CD4-positive, CD25-positive, alpha-beta regulatory T cell (primary cell): ENCODE measurements at places on chromosomes 6 and 20. TPM values are rescaled to one million over a fixed set of nuclear protein-coding genes. Genes with fewer than 3 reads are reported as not detected.
A peak's percentile ranks its signal among the peaks of the same experiment; 100 is the strongest.

DNA sequence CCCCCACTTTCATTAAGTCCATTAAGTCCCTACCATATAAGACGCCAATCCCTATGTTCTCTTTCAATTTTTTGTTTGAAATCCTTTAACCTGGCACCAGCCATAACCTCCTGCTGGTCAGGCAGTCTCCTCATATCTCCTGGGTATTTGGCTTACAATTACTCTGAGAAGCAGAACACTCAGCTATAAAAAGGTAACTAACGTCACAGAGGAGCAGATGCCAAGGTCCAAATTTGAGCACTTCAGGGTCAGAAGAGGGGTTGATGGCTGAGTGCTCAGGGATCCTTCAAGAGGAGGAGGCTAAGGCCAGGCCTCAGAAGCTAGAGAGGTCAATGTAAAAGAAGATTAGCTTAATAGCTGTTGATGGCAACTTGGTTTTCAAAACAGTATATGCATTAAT is 22.3 kb upstream of the RCAN2 start:
- no peaks in the 10 kb centered on the region for H3K36me3 ChIP-seq
- no peaks in the 10 kb centered on the region for H3K4me1 ChIP-seq
- DNase-seq: no peak

DNA sequence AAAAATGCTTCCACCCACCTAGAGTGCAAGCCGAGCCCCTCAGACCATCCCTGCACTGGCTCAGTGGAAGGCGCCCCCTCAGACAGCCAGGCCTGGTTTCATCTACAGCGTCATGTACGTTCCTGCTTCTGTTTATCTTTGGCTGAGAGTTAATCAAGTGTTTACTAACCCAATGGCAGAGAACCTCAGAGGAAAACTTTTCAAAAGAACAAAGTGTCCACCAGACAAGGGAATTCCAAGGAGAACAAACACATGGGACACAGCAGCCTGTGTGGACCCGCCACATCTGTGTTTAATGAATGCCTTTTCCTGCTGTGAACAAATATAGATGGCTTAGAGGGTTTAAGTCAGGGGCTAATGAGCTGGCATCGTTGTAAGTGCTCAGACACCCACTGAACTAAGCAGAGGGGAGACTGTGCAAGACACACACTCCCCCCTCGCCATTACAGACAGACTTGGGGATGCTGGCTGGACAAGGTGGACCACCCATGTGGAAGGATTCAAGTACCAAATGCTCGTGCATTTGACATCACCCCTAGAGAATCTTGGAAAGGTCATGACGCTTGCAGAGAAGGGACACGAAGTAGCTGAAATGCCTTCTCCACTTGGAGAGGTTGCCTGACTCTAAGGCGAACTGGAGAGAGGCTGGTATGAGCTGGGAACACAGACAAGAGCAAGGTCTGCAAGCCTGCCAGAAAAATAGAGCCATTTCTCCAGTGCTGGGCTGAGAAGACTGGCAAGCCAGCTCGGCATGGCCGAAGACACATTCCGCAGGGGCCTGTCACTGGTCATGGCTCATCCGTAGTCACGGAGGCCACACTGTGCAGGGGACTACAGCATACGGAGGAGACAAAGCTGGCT is 53.5 kb upstream of the NXT1 start:
- H3K27me3 ChIP-seq: no peaks in the 10 kb centered on the region
- H3K4me1 ChIP-seq: no peaks in the 10 kb centered on the region
- no peak for DNase-seq
- H3K4me3 ChIP-seq: no peak overlapping the region
- H3K27ac ChIP-seq: no peak overlapping the region

DNA sequence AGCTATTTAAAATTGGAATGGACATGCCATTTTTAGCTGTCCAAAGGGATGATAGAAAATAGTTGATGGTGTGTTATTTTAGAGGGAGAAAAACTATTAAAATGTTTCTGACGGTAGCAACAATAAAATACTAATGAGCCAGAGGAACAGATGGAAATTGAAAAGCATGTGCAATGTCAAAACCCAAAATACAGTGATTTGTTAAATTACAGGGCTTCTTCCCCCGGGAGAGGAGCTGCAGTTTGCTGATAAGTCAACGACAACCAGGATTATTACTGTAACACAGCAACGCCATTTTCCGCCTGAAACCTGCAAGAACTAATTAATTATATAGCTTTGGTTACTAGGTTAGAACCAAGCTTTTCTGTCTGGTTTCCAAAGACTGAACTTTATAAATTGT is 179.6 kb upstream of the SPTLC3 start:
- H3K4me3 ChIP-seq: no peak overlapping the region
- no peaks in the 10 kb centered on the region for H3K4me1 ChIP-seq
- H3K36me3 ChIP-seq: no peaks in the 10 kb centered on the region
- no peak for DNase-seq

DNA sequence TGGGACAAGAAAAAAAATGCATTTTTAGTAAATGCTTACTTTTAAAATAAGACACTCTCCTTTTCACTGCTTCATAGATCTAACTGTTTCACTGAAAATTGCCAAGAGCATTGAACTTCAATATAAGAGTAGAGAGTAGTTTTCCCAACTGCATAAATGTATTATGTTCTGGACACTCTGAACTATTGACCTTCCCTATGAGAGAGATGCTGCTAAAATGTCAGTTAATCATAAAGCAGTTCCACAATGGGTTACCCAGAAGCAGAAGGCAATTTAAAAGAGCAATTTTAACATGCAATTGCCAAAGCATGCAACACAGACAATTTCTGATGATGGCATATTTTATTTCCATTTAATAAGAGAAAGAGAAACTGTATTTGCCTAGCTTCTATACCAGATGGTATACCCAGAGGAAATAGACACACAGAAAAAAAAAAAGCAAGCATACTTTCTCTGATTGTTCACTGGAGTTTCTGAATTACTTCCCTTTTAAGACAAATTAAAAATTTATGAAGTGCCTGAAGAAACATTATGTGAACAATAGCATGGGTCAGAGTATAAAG is 279.1 kb upstream of the THEMIS start:
- DNase-seq: no peak
- H3K36me3 ChIP-seq: no peaks in the 10 kb centered on the region
- H3K27me3 ChIP-seq: no peaks in the 10 kb centered on the region
- H3K4me3 ChIP-seq: no peak overlapping the region
- H3K27ac ChIP-seq: no peak overlapping the region

- H3K27me3 ChIP-seq: peaks cover 3% of the 10 kb centered on the region
- no peak overlapping the region for H3K4me3 ChIP-seq
- DNase-seq: no peak
- H3K36me3 ChIP-seq: no peaks in the 10 kb centered on the region
- H3K4me1 ChIP-seq: peaks cover 12% of the 10 kb centered on the region
- no peak overlapping the region for H3K27ac ChIP-seq
These were observed 659 bp upstream of the GFRA4 start for GRCh38 chr20:3663858-3664257.

DNA sequence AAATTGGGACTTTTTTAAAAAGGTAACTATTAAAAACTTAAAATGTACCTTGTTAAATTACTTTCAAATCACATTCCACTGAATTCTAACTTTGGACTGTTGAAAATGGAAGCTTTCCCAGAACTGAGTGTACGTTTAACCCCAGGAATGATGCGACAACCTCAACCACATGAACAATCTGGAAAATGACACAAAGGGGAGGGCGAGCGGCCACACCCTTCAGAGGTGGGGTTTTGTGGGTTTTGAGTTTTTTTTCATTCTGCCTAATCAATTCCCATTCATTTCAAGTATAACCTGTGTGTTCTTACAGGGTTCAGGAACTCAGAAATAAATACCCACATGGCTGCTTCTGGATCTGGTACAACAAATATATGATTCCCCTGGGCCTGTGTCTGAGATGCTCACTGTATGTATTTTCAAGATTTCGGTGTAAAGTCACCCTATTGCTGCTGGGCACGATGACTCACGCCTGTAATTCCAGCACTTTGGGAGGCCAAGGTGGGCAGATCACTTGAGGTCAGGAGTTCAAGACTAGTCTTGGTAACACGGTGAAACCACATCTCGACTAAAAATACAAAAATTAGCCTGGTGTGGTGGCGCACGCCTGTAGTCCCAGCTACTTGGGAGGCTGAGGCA is 21.6 kb downstream of the CNKSR3 start:
- DNase-seq: no peak
- no peaks in the 10 kb centered on the region for H3K36me3 ChIP-seq
- H3K4me1 ChIP-seq: no peaks in the 10 kb centered on the region
- no peaks in the 10 kb centered on the region for H3K27me3 ChIP-seq

The TNF gene
- total RNA-seq: 21.8 TPM

The TXLNB gene
- 0.47 TPM for total RNA-seq

The F13A1 gene
- 21.1 TPM for total RNA-seq

DNA sequence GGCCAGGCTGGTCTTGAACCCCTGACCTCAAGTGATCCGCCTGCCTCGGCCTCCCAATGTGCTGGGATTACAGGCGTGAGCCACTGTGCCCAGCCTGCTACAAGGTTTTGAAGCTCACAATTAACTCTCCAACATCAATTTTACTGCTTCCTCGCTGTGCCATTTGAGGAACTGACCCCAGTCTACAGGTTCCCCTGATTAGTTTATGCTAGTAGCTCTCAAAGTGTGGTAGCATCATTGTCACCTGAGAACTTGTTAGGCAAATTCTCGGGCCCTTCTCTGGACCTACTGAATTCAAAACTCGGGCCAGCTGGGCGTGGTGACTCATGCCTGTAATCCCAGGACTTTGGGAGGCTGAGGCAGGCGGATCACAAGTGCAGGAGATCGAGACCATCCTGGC is 49.4 kb downstream of the MCUR1 start:
- H3K36me3 ChIP-seq: no peaks in the 10 kb centered on the region
- no peak overlapping the region for H3K4me3 ChIP-seq
- peaks cover 25% of the 10 kb centered on the region for H3K4me1 ChIP-seq
- no peaks in the 10 kb centered on the region for H3K27me3 ChIP-seq
- H3K27ac ChIP-seq: no peak overlapping the region
- no peak for DNase-seq

DNA sequence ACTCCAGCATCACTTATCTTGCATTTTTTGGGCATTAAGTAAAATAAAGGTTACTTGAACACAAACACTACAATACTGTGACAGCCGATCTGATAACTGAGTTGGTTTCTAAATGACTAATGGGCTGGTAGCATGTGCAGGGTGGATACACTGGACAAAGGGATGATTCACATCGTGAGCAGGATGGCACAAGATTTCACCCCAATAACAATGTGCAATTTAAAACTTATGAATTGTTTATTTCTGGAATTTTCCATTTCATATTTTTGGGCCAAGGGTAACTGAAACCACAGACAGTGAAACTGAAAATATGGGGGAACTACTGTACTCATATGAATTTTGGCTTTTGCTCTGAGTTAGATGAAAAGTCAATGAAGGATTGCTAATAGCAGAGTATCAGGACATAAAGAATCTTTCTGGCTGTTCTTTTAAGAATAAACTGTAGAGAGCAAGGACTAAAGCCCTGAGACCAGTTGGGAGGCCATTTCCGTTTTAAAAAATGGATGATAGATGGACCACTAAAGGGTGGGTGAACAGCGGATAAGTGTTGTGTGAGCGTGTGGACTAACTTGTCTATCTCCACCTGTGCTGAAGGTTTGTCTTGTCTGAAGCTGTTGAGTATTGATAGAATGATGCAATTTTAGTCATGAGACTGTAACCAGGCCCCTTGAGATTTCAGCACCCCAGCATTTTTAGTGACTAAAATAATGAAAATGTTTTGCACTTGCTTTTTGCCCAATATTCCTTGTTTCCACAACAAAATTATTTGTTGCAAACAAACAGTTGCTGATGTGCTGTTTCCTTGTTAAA is 8.2 kb downstream of the SPINT3 start:
- H3K4me1 ChIP-seq: no peaks in the 10 kb centered on the region
- H3K4me3 ChIP-seq: no peak overlapping the region
- no peak overlapping the region for H3K27ac ChIP-seq
- peak; percentile 25 for DNase-seq
- no peaks in the 10 kb centered on the region for H3K36me3 ChIP-seq

The SRSF3 gene
- 731 TPM for total RNA-seq

DNA sequence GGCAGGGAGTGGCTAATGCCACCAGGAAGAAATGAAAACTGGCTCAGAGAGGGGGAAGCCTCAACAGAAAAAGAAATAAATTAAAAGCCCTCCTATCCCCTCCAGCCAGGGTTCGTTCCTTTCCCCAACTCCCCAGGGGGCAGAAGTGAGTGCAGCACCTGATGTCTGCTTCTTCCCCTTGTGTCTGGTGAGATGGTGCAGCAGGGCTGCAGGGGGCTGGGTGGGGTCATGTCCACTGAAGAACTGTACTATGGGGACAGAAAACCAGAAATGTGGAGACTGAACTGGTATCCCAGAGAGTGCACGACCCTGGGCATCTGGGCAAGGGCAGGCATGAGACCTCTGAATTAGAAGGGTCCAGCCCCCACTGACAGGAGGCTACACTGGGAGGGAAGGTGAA is 4.0 kb downstream of the EGFL8 start:
- no peak for DNase-seq
- peaks cover 16% of the 10 kb centered on the region for H3K36me3 ChIP-seq
- H3K27me3 ChIP-seq: no peaks in the 10 kb centered on the region
- no peak overlapping the region for H3K4me3 ChIP-seq
- no peak overlapping the region for H3K27ac ChIP-seq

The IER3 gene
- total RNA-seq: 5.1 TPM

GRCh38 chr6:160069050-160069454 is 52.6 kb upstream of the SLC22A1 start:
- peaks cover 78% of the 10 kb centered on the region for H3K36me3 ChIP-seq
- H3K27ac ChIP-seq: no peak overlapping the region
- peak overlapping the region; percentile 55 for H3K4me3 ChIP-seq
- peak; percentile 16 for DNase-seq

The ARFGEF3 gene
- not detected for total RNA-seq

The NHSL1 gene
- not detected for total RNA-seq

The PAK5 gene
- total RNA-seq: not detected

- no peaks in the 10 kb centered on the region for H3K36me3 ChIP-seq
- H3K4me1 ChIP-seq: peaks cover 26% of the 10 kb centered on the region
- H3K4me3 ChIP-seq: peak overlapping the region; percentile 15
- H3K27me3 ChIP-seq: no peaks in the 10 kb centered on the region
- no peak for DNase-seq
- peak overlapping the region; percentile 9 for H3K27ac ChIP-seq
These were observed 139.1 kb downstream of the ATXN1 start for GRCh38 chr6:16622193-16622592.

The EYS gene
- not detected for total RNA-seq

- H3K27me3 ChIP-seq: no peaks in the 10 kb centered on the region
- no peak for DNase-seq
- no peaks in the 10 kb centered on the region for H3K36me3 ChIP-seq
- H3K4me1 ChIP-seq: peaks cover 58% of the 10 kb centered on the region
- H3K27ac ChIP-seq: no peak overlapping the region
These were observed 96.3 kb downstream of the PRDM1 start for GRCh38 chr6:106182455-106182854.

The PNLDC1 gene
- not detected for total RNA-seq

GRCh38 chr6:127367023-127367375 is 23.6 kb upstream of the ECHDC1 start:
- H3K27me3 ChIP-seq: no peaks in the 10 kb centered on the region
- H3K36me3 ChIP-seq: no peaks in the 10 kb centered on the region
- no peak for DNase-seq
- H3K4me1 ChIP-seq: no peaks in the 10 kb centered on the region
- no peak overlapping the region for H3K27ac ChIP-seq

- no peaks in the 10 kb centered on the region for H3K27me3 ChIP-seq
- no peak overlapping the region for H3K27ac ChIP-seq
- no peak for DNase-seq
- no peak overlapping the region for H3K4me3 ChIP-seq
- no peaks in the 10 kb centered on the region for H3K4me1 ChIP-seq
- H3K36me3 ChIP-seq: no peaks in the 10 kb centered on the region
These were observed 209.8 kb downstream of the TFAP2A start for GRCh38 chr6:10205120-10205519.
